ENCODE measurements at places on chromosomes 11 and 22.

GRCh38 chr11:17197431-17197898 lies 10.3 kb downstream of the PIK3C2A start:
- no peak for DNase-seq

DNA sequence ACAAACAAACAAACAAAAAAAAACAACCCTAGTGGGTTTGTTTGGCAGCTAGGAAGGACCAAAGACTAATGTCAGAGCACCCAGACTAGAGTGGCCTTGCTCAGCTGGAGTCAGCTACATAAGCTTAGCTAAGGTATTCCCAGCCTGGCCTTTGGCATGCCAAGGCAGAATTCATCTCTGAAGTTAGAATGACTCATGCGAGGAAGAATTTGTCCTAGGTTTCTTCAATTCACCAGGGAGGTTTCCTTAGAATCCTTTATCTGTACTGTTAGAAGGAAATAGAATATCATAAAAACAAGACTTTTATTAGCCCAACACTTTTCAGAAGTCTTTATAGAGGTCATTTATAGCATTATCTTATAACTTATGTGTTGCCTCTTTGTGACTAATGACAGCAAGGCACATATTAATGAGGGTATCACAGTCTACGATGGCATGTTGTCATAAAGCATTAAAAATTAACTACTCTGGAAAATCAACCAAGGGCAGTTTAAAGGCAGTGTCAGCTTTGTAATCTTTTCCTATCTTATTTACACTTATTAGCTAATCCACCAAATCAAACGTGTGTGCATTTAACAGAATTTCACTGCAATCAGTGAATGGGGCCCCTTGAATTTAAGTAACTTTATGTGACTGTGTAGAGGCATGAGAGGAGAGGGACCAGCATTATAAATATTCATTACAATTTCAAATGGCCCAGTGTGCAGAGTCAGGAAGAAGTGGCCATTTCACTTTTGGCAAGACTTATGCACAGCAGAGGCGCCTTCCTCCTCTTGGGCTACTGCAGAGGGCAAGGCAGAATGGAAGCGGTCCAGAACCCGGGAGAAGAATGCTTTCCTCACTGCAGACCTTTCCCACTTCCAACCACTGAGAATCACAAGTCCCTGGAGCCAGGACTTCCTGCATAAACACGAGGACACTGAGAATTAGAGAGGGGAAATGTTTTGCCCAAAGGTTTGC lies 36.3 kb downstream of the SLC5A1 start:
- DNase-seq = no peak

DNA sequence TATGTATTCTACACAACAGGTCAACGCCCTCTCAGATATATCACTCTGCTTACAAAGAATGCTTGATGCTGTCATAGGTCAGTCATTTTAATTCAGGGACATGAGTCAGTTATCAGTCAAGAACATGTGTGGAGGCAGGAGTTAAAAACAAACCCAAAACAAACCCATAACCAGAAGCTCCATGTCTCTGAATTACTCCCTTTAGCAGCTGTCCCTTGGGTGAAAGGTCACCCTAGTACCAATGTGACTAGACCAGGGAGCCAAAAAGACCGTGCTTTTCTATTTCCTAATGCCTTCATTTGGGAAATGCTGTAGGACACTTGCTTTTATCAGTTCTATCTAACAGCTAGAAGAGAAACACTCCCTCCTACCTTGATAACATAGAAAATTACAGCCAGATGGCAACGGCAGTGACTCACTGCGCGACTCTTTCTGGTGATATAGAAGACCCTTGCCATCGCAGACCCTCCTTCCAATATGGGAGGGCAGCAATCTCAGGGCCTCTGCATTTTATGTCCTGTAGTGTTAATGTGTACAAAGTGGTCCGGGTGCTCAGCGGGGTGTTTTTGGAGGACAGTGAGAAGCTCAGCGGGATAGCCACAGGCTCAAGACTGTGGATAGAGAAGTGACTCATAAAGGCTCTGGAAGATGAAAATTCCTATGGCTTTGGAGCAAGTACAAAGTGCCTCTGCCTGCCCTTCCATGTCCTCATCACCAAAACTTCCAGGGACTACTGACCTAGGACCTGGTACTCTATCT lies 24.8 kb downstream of the APOL5 start:
- no peak for DNase-seq

DNA sequence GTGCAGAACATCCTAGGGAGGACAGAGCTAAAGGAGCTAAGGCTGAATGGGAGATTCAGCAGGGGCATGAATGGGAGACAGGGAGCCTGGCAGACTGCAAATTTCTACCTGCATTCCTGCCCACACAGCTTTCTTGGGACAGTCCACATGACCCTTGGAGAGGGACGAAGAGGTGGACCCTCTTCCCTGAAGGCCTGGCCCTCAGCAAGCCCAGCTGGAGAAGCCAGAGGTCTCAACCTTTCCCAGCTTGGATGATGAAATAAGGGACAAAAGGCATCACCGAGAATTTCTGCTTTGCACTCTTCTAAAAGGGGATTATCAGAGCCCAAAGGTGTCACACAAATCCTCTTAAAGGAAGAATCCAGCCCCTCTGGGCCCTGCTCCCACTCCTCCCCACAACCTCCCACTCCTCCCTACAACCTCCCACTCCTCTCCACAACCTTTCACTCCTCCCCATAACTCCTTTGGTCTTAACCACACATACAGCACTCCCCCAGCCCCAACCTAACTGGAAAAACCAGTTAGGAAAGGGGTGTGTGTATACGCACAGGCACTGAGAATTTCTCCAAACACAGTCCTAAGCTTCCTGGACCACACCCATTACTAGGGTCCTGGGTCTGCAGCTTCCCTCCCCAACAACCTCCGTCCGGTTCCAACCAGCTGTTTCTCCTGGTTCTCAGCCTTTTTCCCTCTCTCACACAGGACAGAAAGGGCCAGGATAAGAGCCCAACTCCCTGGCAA lies 38.4 kb downstream of the RPL27A start:
- DNase-seq = no peak

GRCh38 chr11:95092549-95093324 lies 3.1 kb downstream of the ENDOD1 start:
- DNase-seq = peak; percentile 50

GRCh38 chr11:43447151-43447550 lies 88.4 kb downstream of the TTC17 start:
- peak; percentile 15 for DNase-seq

GRCh38 chr11:132242632-132243031 lies 872.2 kb downstream of the NTM start:
- DNase-seq = no peak

DNA sequence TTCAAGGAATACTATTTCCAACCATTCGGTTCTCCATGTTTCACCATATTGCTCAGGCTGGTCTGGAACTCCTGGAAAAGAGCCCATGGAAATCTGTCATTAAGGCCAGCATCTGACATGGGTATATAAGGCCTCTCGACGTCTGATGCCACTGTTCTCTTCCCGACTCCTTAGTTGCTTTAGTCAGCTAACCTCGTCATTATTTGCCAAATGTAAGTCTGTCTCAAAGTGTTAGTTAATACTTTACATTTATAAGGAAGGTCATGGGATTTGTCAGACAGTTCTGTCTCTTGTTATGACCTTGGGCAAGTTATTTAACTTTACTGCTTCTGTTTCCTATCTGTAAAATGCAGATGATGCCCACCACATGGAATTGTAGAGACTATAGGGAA lies 1.6 kb downstream of the MRPL48 start:
- no peak for DNase-seq

DNA sequence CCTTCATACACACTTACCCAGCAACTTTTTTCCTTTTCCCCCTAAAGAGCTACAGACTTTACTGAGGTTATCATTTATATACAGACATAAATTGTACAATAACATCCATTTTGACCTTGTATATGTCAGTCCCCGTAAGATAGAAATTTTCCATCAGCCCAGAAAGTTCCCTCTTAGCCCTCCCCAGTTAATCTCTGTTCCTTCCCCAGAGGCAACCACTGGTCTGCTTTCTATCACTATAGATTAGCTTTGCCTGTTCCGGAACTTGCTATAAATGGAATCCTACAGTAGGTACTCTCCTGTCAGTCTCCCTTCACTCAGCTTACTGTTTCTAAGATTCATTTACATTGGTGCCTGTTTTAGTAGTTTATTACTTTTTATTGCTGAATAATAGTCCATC lies 54.9 kb downstream of the TSPAN18 start:
- no peak for DNase-seq

DNA sequence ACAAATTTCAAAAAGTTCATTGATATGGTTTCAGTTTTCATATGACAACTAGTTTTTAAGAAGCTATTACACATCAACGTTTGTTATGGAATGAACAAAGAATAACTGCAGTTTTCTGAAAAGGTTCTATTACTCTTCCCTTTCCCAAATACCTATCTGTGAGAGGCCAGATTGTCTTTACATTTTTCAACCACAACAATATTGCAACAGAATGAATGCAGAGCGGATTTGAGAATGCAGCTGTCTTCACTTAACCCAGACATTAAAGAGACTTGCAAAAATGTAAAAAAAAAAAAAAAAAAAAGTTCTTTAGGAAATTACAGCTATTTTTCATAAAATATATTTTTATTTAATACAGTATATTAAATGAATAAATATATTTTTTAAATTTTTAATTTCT lies 250.8 kb downstream of the DDX10 start:
- no peak for DNase-seq

GRCh38 chr11:64743591-64744543 lies at the start of gene RASGRP2:
RASGRP2 (minus strand) TSS chr11:64744142; CDS start chr11:64742866, 1,276 bp downstream.
- DNase-seq = peak; percentile 80
